SK-N-SH (cell line): ENCODE measurements at places on chromosomes 12 and 14.

DNA sequence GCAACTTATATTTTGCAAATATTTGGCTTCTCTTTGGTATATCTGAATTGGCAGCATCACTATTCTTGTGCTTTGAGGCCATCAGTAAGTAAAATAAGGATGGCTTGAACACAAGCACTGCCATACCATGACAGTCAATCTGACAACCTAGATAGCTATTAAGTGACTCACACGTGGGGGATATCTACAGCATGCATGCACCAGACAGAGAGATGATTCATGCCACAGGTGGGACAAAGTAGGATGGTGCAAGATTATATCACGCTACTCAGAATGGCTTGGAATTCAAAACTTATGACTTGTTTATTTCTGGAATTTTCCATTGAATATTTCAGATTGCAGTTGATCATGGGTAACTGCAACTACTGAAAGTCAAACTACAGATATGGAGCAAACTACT lies 675.6 kb upstream of the MDGA2 start:
- DNase-seq = no peak
- H3K27me3 ChIP-seq = no peaks in the 10 kb centered on the region
- no peak overlapping the region for H3K4me3 ChIP-seq
- no peaks in the 10 kb centered on the region for H3K36me3 ChIP-seq

GRCh38 chr12:15697201-15697600 lies 92.0 kb downstream of the EPS8 start:
- no peak overlapping the region for H3K4me3 ChIP-seq
- no peaks in the 10 kb centered on the region for H3K36me3 ChIP-seq

- DNase-seq = peak; percentile 15
- H3K4me3 ChIP-seq = no peak overlapping the region
- H3K4me1 ChIP-seq = no peaks in the 10 kb centered on the region
These were observed 171.8 kb upstream of the ATF7IP start for GRCh38 chr12:14193639-14194038.

- no peak for DNase-seq
- H3K4me3 ChIP-seq = no peak overlapping the region
- no peaks in the 10 kb centered on the region for H3K27me3 ChIP-seq
- H3K4me1 ChIP-seq = no peaks in the 10 kb centered on the region
These were observed 40.2 kb downstream of the PAH start for GRCh38 chr12:102876883-102877282.

- H3K27me3 ChIP-seq = peaks cover 11% of the 10 kb centered on the region
- no peaks in the 10 kb centered on the region for H3K36me3 ChIP-seq
- DNase-seq = no peak
- no peak overlapping the region for H3K27ac ChIP-seq
These were observed 17.8 kb upstream of the OXA1L start for GRCh38 chr14:22748631-22749068.

DNA sequence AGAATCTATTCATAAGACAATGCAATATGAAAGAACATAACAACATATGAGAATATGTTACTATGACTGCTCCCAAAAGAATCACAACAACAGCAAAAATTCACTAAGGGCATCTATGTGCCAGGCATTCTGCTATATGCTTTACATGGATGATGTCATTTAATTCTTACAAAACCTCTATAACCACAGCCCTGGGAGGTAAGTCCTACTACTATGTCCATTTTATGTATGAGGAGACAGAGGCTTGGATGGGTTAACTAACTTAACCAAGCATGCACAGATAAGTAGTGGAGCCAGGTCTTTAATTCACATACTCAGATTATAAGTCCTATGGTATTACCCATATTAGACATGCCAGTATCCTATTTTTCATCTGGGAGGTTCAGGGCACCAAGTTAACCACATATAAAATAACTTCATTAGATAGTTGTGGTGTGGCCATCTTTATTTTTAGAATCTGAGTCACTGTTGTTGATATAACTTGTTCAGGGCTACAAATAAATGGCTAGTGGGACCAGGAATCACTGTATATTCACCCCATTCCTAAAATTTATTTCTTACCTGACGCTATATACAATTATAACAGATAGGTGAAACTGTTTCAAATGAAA lies 33.2 kb upstream of the RAD51AP1 start:
- H3K4me1 ChIP-seq = no peaks in the 10 kb centered on the region
- peaks cover 49% of the 10 kb centered on the region for H3K36me3 ChIP-seq
- no peak overlapping the region for H3K4me3 ChIP-seq
- H3K27ac ChIP-seq = no peak overlapping the region

GRCh38 chr14:101350691-101351090 lies 210.6 kb upstream of the DIO3 start:
- H3K4me1 ChIP-seq = no peaks in the 10 kb centered on the region
- no peak overlapping the region for H3K4me3 ChIP-seq
- no peak overlapping the region for H3K27ac ChIP-seq
- no peaks in the 10 kb centered on the region for H3K36me3 ChIP-seq
- no peaks in the 10 kb centered on the region for H3K27me3 ChIP-seq

- H3K27ac ChIP-seq = no peak overlapping the region
- peaks cover 10% of the 10 kb centered on the region; the same call in 1 of the 2 replicates for H3K27me3 ChIP-seq
- H3K4me1 ChIP-seq = no peaks in the 10 kb centered on the region
- no peak for DNase-seq
- H3K4me3 ChIP-seq = no peak overlapping the region
- no peaks in the 10 kb centered on the region for H3K36me3 ChIP-seq
These were observed 344.9 kb downstream of the DAD1 start for GRCh38 chr14:22243971-22244581.
